ENCODE measurements at places on chromosomes 16 and 17.

DNA sequence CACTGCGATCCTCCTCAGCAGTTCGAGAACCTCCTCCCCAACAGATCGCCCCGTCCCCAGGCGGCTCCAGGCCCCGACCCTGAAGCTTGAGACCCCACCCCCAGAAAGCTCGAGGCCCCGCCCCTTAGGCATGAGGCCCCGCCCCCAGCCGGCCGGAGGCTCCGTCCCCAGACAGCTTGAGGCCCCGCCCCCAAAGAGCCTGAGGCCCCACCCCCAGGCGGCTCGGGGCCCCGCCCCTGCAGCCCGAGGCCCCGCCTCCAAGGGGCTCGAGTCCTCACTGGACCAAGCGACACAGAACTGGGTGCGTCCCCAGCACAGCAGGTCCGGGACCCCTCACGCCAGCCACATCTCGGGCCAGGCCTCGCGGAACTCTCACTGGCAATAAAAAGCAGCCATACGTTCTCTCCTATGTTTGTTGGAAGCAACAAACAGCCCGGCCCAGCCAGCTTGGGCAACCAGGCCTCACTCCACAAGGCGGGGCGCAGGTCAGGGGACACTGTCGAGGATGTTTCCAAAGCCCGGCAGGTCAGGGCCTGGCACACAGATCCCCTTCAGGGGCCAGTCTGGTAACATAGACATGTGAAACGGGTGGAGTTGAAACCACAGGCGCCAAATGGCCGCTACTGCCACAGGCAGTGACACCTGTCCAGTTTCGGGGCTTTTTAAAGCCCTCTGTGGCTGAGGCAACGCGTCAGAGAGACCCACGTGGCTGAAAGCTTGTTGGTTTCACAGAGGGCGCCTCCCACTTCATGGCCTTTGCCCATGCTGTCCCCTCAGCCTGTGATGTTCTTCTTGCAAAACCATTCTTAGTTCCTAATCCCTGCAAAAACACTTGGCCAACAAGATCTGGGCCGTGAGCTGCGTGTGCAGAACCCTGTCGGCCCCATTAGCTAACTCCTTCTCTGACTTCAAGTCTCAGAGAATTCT is 224.2 kb downstream of the PARN start:
- DNase-seq = no peak

- DNase-seq = no peak
Measured at GRCh38 chr17:8041979-8042378, 3.1 kb downstream of the ALOX15B start.

DNA sequence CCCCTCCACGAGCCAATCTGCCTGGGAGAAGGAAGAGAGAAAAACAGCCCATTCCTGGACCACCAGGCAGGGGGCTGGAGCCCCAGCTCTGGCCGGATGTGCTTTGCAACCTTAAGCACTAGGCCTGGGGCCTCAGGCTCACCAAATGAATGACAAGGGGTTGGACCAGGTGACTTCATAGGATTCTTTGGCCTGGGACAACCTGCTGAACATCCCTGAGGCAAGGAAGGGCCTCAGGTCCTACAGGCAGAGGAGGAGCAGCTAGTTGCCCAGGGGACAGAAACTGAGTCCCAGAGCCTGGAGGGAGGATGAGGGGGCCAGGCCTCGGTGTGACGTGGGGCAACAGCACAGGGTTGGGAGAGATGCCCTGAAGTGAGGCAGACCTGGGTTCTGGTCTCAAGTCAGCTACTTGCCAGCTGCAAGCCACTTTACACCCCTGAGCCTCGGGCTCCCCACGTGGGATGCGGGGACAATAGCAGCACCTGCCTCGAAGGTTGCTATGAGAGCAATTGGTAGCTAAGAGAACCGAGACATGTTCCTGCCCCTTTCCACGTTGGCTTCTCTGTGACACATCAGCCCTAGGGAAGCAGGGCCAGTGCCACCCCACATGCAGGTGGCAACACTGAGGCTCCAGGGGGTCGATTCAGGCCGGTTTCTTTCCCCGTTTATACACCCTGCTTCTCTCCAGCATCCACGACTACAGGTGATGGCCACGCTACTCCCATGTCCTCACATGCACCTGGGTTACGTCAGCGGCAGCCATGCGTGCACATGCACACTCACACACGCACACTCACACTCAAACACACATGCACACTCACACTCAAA is 42.6 kb downstream of the CFAP20 start:
- DNase-seq = no peak

GRCh38 chr16:68251832-68252231 is 6.7 kb downstream of the PLA2G15 start:
- no peak for DNase-seq

DNA sequence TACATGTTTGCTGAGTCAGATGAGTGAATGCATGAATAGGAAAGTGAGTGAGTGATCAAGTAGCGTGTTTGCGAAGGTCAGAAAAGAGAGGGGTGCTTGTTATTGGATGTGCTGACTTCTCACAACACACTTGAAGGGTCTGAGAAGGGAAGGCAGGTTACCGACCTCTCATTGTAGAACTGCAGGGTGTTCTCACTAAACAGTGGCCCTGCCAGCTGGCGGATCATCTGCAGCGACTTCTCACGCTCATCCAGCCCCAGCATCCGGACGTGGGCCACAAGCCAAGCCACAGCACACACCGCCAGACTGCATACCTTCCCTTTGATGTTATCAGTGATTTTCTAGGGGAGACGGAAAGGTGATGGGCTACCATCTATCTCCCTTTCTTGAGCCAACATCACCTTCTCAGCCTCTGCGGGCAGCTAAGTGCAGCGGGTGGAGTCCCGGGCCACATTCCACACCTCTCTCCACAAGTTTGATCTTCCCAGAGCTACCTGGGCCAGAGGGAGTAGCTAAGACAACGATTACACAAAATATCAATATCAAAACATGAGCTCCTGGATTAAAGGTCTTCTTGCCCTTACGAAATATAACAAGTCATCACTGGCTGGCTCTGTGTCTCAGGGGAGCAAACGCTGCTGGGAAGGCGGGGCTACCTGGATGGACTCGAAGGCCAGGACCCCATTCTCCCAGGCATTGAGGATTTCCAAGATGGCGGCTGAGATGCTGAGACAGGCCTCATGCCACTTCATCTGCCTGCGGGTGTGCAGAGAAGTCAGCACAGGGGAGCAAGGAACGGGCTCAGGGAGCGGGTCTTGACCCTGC is 11.0 kb downstream of the CSF3 start:
- no peak for DNase-seq

GRCh38 chr17:20989481-20989880 is 53.3 kb downstream of the USP22 start:
- no peak for DNase-seq

GRCh38 chr17:61635913-61636432 is 45.0 kb upstream of the NACA2 start:
- no peak for DNase-seq

DNA sequence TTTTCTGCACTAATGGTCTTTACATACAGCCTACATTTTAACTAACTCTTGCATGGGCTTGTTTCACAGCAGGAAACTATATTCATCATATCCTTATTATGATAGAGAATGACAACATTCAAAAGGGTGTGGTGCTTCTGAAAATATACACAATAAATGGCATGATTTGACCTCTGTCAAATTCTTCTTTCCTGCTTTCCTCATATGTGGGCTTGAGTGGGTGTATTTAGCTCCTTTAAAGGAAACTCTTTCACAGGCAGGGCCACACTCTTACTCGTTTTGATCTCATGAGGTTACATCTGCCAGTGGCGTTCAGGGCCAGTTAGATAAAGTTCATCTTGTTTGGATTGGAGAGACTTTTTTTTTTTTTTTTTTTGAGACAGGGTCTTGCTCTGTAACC is 6.1 kb downstream of the SLC35G3 start:
- DNase-seq = no peak

DNA sequence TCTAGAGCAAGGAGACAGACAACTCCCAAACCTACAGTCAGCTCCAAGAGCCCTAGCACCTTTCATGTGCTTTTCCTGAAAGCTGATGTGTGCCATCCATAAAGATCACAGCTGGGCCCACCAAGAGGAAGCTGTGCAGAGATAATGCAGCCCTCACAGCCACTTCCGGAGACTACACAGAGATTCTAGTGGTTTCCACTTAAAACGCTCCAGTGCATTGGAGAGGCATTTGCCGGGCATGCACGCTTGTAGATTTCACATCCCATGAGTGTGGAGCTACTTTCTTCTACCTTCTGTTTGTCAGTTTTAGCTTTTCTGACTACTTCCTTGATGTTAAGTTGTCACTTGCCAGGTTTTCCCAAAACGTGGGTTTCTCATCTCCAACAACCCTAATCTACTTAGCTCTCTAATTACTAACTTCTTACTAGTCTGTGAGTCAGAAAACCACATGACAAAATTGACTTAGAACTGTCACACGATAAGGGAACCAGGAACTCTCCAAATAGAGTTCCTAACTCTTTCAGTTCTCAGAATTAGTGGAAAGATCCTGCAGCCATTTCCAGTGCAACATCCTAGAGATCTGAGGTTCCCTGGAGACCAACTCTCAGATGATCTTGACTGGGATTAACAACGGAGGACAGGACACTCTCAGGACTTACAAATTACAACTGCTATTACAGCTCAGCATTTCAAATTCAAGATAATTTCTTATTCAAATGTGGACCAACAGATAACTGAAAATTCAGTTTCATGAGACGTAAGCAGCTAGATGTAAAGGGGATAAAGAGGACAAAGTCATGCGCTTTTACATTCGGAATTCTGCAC is 28.6 kb downstream of the PMP22 start:
- peak; percentile 51 for DNase-seq

GRCh38 chr16:74071996-74072535 is 224.5 kb upstream of the PSMD7 start:
- DNase-seq = no peak

- no peak for DNase-seq
Measured at GRCh38 chr16:76729525-76729924, 452.3 kb downstream of the CNTNAP4 start.

DNA sequence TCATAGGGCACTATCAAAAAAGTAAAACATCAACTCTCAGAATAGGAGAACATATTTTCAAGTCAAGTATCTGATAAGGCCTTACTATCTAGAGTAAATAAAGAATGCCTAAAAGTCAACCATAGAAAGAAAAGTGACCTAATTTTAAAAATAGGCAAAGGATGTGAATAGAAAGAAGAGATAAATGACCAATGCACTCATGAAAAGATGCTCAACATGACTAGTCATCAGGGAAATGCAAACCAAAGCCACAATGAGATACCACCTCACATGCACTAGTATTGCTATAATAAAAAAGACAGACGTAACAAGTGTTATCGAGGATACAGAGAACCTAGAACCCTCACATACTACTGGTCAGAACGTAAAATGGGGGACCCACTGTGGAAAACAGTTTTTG is 90.8 kb downstream of the DYNLRB2 start:
- no peak for DNase-seq

DNA sequence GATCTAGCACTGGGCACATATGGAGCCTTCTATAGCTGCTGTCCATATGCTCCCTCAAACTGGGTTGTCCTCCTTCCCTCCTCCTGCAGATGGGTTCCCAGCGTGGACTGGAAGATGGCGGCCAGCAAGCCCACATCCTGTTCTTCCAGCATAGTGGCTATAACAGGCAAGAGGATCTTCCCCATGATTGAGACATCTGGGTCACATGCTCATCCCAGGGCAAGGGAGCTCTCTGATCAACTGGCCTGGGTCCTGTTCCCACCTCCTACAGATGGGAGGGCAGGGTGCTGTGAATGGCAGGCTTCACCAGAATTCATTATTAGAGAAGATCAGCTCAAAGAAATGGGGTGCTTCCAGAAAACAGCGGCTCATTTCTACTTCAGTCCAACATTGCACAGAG is 210.2 kb downstream of the PARN start:
- no peak for DNase-seq

DNA sequence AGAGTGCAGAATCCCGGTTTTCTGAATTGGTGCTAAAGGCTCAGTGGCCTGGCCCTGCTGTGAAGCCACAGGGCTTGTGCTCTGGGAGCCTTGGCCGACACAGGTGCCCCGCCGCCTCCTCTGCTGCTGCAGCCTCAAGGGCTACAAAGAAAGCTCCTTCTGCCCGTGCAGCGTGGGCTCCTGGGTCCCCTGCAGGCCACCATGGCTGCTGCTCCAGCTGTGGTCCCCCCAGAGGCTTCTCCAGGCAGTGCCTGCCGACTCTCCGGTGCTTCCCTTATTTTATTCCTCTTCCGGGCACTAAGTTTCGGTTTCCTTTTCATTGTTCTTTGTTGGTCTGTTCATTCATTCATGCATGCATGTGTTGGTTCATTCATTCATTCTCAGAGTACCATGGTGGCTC is 53.1 kb downstream of the CMIP start:
- DNase-seq = no peak

GRCh38 chr17:67027031-67027628 is 17.2 kb upstream of the CACNG1 start:
- DNase-seq = no peak

- no peak for DNase-seq
Measured at GRCh38 chr16:4893103-4893862, 43.7 kb downstream of the PPL start.

GRCh38 chr16:51050377-51050706 is 100.7 kb downstream of the SALL1 start:
- DNase-seq = no peak

GRCh38 chr17:38958326-38958725 is 8.9 kb downstream of the FBXO47 start:
- no peak for DNase-seq

GRCh38 chr17:2372681-2373080 is 28.2 kb downstream of the MNT start:
- no peak for DNase-seq

DNA sequence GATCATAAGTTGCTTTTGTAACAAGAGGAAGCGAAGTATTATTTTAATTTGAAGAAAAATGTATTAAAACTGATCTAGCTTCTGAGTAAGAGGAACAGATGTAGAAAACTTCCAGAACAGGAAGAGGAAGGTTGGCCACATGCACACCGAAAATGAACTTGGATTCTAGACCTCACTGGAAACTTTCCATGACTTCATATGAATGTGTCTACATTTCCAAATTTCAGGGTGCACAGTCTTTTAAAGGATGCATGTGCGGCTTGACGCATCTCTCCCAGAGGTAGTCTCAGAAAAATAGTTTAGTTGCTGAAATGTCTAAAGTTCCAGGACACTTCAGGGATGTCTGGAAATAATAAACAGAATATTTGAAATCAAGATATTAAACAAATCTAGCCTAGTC is 275.1 kb upstream of the MYOCD start:
- no peak for DNase-seq

GRCh38 chr16:30977502-30977901 is 7.5 kb upstream of the HSD3B7 start:
- DNase-seq = no peak

DNA sequence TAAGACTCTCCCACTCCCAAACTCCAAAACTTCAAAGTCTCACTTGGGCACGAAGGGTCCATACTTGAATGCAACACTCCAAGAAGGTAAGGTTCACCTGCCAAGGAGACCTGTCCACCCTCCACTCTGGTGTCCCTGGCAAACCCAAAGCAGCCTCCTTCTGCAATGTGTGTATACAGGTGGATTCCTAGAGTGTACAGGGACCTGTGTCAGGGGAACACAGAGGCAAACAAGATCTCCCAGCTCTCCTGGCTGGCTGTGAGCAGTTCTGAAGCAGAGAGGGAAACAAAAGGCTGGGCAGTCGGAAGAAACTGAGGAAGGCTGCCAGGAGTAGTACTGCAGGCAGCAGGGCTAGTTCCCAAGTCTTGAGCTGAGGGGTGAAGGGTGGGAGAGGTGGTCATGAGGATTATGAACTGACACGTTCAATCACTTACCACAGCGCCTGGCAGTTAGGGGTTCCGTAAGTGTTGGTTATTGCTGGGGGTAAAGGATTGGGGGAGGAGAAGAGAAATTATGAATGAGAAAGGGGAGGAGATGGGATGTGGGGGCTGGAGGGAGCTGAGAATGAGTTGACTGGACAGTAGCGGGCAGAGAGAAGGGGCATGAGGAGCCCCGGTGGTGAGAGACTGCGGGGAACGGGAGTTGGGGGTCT is 795 bp downstream of the KCTD13 start:
- DNase-seq = no peak
